ENCODE measurements at places on chromosomes 3 and 15. TPM values are rescaled to one million over a fixed set of nuclear protein-coding genes. Genes with fewer than 3 reads are reported as not detected.

PDIA5 gene
- total RNA-seq: 8.8 TPM

TERC gene
- 0.86 TPM for total RNA-seq

HRG gene
- total RNA-seq: not detected

- no peak for DNase-seq
Measured at GRCh38 chr3:14122301-14122700, 2.4 kb downstream of the CHCHD4 start.

DNA sequence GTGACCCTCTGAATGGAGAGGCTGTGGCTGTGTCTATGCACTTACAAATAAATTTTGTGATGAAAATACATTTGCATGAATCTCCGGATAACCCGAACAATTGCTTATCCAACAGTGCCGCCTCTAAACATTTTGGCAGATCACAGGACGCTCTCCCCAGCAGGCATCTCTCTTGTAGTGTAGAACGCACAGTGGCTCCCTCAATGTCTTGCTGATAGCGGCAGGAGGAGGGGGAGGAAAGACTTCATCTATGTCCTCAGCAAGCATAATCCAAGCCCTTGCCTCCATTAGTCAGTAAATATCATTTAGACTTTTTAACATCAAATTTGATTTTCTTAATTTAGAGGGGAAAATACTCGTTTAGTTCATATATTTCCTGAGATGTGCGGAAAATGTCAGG lies 318.1 kb upstream of the IGF1R start:
- DNase-seq: no peak

- DNase-seq: no peak
Measured at GRCh38 chr3:151236736-151237135, 33.7 kb upstream of the GPR171 start.

DNA sequence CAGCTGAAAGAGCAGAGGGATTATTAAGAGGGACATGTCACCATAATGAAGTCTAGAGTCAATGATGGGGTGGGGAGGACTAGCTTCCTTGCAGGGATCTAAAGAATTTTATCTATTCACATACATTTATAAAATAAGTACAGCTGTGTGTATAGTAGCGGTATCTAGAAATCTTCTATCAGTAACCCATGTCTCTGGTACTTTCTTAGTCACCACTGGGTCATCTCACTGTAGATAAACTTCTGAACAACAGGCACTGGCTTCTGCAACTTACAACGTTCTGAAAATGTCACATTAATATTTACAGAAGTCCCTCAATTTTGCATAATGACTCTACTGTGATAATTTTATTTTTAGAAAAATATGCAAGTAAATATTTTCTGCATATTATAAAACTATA lies 401.7 kb downstream of the TBC1D5 start:
- no peak for DNase-seq

DNA sequence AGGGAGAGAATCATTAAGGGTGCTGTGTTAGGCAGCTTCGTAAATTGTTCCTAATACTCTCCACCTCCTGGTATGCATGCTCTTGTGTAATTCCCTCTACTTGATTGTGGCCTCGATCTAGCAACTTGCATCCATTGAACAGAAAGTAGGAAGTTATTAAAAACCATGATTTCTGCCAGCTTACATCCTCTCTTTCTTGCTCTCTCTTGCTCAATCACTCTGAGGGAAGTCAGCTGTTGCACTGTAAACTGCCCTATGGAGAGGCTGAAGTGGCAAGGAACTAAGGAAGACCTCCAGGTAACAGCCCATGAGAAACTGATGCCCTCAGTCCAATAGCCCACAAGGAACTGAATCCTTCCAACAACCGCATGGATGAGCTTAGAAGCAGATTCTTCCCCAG lies 92.6 kb downstream of the ERC2 start:
- no peak for DNase-seq

DNA sequence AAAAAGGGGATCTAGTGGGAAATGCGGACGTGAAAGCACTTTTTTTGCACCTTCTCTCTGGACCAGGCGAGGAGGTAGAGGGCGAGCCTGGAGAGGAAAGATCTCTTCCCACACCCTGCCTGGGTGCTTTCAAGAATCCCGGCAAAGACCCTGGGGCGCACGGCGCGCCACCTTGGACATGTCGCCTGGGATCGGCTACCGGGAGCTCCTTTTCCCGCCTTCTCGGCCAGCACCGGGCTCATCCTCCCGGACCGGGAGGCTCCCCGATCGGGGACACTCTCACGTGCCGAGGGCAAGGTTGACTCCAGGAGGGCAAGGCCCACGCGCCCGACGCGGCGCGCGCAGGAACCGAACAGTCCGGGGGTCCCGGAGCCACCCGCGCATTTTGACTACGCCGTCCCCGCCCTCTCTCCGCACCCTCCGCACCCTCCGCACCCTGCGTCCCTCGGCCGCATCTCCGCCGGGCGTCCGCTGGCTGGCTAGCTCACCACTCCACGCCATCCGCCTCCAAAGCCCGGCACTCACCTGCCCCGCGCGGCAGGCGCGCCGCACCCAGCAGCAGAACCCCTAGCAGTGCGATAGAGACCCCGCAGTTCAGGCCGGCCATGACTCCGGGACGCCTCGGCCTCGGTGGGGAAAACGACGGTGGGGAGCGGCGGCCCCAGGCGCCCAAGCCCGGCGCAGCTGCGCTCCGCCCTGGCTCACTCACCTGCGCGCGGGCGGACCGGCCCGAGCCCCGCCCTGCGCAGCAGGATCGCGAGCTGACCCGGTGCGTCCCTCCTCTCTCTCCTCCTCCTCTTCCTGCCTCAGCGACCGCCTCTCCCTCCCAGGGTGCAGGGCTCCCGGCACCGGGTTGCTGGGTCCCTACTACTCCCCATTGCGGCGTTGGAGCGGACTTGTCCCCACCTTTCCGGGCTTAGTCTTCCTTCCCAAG lies at the start of gene CDCP1:
Gene CDCP1 (minus strand): TSS at position 698 of the 934 bp plus-strand sequence. CDS start 91 bp downstream, at position 607.
- no peak for DNase-seq

Measured in cardiac septum (tissue), 1 donor.